ENCODE measurements at places on chromosomes 12 and 14.
A peak's percentile ranks its signal among the peaks of the same experiment; 100 is the strongest.

- no peak for DNase-seq
These were observed 50.7 kb downstream of the A2M start for GRCh38 chr12:9064815-9065606.

DNA sequence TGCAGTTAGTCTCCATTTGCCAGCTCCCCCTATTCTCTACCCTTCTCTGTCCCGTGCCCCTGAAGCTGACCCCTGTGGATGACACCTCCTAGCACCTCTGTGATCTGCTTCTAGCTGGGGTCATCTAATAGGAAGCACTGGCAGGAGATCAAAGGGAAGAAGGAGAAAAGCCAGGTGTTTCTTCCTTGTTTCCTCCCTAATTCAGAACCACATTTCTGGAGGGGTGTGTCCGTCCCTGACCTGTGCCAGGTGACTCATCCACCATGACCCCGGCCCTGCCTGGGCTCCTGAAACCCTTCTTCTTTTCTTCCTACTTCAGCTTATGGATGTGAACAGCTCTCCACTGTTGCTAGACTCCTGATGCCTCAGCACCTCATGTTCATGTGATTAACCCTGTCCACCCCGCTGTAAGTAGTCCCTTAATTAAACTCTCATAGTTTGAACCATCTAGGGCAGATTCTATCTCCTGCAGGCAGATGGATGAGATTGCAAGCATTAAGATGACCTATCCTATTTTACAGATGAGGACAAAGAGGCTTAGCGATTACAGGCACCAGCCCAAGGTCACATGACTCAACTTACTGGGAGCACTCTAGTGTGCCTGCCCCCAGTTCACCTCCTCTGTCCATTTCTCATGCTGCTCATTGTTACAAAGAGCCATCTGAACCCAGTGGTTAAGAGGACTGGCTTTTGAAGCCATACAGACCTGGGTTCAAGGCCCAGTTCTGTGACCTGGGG lies 770.5 kb downstream of the MED13L start:
- DNase-seq = no peak

- DNase-seq = no peak
These were observed 43.7 kb downstream of the PPP1R13B start for GRCh38 chr14:103803661-103804060.

GRCh38 chr14:23559010-23559925 lies 3.2 kb downstream of the THTPA start:
- DNase-seq = no peak

- no peak for DNase-seq
These were observed 127.4 kb downstream of the KCNK10 start for GRCh38 chr14:88195676-88196075.

GRCh38 chr14:83764656-83765599 lies 1765.0 kb upstream of the FLRT2 start:
- DNase-seq = no peak

- DNase-seq = no peak
These were observed 31.7 kb downstream of the ANO4 start for GRCh38 chr12:100826323-100826722.

DNA sequence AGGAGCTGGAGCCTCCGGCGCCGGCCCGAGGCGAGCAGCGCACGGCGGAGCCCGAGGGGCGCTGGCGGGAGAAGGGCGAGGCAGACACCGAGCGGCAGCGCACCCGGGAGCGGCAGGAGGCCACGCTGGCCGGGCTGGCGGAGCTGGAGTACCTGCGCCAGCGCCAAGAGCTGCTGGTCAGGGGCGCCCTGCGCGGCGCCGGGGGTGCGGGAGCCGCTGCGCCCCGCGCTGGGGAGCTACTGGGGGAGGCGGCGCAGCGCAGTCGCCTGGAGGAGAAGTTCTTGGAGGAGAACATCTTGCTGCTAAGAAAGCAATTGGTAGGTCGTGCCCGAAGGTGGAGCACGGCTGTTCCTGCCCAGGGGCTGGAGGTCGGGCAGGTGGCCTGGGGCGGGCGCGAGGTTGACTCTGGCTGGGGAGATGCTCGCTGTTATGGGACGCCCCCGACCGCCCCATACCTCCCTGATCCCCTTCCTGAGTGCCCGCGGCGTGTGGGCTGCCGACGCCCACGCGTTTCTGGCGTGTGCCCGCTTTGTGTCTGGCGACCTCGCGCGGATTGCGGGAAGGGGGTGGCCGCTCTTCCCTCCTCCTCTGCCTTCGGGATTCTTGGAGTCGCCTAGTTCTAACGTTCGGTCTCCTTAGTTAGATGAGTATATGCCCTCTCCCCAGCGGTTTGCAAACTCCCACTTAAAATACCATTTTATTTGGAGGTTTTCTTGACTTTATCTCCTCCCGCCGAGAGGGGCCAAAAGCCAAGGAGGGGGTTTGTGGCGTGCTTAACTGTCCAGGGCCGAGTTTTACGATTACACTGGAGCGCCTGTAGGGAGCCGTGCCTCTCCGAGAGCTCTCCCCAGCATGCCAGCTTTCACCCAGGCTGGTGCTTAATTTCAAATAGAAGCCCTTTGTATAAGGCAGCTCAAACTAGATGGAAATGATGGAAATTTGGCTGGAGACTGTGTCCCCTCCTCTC lies 752 bp downstream of the DACT1 start:
- DNase-seq = no peak

GRCh38 chr14:77459072-77459723 lies 1.3 kb downstream of the AHSA1 start:
- DNase-seq = peak; percentile 11

DNA sequence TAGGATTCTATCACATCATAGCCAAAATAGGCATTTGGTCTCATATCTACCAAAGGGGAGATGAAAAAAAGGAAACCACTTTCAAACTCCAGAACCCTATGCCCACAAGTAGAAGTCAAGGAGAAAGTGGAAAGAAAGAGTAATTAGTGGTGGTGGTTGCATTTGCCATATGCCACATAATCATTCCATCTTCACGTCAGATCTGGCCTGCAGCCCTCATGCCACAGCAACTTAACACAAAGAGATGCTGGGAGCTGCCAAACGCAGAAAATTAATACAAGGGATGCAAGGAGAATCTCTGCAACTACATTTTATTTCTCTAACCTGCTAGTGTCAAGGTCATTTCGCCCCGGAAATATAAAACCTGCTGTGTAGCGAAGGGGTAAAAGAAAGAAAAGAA lies 148.6 kb upstream of the FOXN3 start:
- DNase-seq = no peak

DNA sequence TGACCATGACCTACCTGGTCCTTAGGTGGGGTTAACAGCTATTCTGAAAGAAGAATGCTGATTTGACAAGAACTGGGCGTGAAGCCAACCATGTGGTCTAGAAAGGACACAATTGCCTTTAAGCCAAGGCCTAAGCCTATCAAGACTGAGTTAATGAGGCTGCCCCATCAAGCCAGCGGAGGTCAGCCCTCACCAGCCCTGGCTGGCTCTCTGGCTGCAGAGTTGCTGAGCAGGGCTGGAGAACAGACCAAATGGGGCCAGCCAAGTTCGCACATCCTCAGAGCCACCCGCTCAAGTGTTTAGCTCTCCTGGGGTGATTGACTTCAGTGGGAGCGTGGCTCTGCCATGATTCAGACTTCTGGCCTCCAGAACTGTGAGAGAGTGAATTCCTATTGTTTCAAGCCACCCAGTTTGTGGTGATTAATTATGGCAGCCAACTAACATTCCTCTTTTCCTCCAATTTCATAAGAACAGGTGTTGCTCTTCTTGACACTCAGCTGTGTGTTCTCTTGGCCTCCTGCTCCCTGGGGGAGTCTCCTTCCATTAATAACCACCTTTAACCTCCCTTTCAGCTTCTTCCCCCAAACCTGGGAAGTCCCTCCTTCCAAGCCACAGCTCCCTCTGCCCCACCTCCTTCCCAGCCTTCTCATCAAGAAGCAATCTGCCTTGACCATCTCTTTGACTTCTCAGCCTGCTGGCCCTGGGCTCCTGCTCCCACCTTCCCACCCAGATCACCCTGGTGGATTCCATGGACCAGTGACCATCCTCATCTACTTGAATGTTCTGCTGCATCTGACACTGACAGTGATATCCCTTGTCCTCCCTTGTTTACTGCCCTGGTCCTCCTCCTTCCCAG lies 5.3 kb upstream of the SERPINA5 start:
- no peak for DNase-seq

- no peak for DNase-seq
These were observed 35.8 kb upstream of the RNU6-7 start for GRCh38 chr14:32166029-32166428.

DNA sequence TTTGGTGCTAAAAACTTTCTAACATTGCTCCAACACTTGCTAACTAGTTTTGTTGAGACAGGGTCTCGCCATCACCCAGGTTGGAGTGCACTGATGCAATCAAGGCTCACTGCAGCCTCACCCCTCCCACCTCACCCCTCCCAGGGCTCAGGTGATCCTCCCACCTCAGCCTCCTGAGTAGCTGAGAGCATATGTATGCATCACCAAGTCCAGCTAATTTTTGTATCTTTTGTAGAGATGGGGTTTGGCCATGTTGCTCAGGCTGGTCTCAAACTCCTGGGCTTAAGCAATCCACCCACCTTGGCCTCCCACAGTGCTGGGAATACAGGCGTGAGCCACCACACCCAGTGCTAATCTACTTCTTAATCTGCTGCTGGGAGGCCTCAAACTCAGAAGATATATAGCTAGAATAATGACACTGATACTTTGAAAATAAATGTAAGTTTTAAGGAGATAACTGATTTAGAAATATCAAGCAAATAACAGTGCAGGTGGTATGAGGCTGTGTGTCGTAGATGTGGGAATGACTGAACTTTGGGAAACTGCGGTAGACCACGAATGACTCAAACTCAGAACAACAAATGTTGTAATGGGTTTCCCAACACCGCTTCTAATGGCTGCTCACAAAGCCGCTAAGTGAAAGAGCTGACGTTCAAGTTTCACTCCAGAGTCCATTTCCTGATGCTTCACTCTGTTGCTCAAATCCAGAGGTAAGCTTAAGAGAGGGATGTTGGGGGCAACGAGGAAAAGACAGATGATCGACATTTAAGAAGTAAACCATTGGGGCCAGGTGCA lies 10.0 kb downstream of the TMCC3 start:
- no peak for DNase-seq

DNA sequence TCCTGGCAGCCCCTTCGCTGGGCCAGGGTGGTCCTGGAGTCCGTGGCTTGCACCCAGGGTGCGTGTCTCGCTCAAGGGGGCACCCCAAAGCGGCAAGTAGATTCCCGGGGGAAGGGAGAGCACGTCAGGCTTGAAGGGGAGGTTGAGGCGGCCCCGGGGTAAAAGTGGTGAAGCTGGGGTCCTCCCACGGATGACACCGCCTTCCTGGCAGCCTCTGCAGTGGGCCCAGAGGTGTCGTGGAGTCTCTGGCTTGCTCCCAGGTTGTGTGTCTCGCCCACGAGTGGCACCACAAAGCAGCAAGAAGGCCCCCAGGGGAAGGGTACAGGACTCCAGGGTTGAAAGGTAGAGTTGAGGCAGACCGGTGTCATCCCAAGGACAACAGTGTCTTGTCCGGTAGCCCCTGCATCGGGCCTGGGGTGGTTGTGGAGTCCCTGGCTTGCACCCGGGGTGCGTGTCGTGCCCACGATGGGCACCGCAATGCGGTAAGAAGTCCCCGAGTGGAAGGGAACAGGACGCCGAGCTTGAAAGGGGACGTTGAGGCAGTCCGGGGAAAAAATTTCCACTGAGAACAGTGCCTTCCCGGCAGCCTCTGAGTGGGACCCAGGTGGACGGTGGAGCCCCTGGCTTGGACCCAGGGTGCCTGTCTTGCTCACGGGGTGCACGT lies 158.0 kb upstream of the ALG10B start:
- no peak for DNase-seq

- DNase-seq = no peak
These were observed 37.5 kb downstream of the EMP1 start for GRCh38 chr12:13233830-13234641.

DNA sequence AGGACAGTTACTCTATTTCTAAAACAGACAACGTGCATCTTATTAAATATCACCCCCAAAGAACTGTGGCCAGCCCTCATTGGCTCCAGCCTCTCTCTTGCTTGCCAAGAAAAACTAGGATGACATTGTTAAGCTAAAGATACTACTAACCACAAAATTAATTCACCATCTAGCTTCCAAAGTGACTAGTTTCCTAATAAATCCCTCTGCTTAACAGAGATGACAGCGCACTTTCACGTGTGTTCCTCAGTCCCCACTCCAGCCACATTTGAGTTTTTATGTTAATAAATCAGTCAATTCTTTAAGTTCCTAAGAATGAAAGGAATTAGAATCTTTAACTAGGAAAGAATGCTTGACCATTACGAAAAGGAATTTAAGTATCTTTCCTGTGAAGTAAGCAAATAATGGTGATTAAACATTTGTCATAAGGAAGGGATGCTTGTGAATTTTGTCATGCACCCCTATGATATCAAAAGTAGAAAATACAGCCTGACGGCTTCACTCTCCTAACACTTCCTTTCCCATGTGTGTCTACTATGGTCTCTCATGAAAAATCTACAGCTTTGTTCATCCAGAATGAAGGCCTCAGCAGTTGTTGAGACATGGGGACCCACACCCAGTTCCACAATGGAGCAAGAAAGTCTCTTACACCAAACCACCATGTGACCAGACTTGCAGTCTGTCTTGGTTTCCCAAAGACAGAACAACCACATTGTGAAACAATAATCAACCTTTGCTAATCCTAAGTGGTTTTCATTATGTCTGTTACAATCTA lies 8.1 kb downstream of the CORO1C start:
- DNase-seq = no peak

GRCh38 chr14:52052288-52052943 lies 16.4 kb downstream of the NID2 start:
- no peak for DNase-seq

GRCh38 chr12:120642121-120642520 lies 1.7 kb downstream of the CABP1 start:
- DNase-seq = no peak

DNA sequence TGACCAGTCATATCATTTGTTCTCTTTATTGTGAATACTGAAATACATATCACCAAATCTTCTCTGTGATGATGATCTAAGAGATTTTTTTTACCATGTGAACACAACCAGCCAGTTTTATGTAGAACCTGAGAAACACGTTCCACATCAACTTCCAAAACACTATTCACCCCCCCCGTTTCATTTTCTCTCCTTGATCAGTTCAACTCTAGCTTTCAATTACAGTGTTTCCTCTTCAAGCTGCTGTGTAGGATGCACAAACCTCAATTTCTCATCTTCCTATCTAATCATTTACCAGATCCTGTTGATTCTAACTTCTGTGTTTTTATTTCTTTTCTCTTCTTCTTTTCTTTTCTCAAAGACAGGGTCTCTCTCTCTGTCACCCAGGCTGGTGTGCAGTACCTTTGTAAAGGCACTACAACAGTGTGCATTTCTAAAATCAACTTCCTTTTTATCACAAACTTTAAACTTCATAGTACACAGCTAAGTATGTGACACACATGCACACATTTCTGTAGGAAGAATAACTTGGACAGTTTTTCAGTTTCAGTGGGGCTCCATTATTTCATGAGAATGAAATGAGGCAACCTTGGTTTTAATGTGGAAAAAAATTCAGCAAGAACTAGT lies 149.9 kb upstream of the FBXO33 start:
- DNase-seq = no peak

- no peak for DNase-seq
These were observed 160.2 kb downstream of the RIMBP2 start for GRCh38 chr12:130555628-130556485.

- DNase-seq = no peak
These were observed 29.5 kb downstream of the MYO1H start for GRCh38 chr12:109377139-109377685.

All from activated naive CD4-positive, alpha-beta T cell (primary cell).